ENCODE measurements at places on chromosomes 11 and 22.

DNA sequence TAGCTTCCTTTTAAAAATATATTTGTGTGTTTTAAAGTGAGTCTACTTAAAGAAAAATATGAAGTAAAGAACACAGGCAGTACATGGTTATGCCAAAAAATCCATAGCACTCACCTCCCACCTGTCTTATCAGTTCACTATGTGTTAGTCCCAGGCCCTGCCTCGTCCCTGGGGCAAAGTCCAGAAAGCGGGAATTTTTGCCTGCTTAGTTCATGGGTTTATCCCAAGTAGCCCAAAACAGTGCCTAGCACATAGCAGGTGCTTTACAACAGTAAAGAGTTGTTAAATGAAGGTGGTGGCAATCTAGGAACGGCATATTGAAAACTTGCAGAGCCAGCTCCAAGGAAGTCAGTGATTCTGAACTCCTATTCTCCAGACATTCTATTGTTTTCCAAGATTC lies 154.0 kb downstream of the MN1 start:
- DNase-seq = no peak

- DNase-seq = no peak
Measured at GRCh38 chr11:114448749-114449482, 9.6 kb downstream of the REXO2 start.

DNA sequence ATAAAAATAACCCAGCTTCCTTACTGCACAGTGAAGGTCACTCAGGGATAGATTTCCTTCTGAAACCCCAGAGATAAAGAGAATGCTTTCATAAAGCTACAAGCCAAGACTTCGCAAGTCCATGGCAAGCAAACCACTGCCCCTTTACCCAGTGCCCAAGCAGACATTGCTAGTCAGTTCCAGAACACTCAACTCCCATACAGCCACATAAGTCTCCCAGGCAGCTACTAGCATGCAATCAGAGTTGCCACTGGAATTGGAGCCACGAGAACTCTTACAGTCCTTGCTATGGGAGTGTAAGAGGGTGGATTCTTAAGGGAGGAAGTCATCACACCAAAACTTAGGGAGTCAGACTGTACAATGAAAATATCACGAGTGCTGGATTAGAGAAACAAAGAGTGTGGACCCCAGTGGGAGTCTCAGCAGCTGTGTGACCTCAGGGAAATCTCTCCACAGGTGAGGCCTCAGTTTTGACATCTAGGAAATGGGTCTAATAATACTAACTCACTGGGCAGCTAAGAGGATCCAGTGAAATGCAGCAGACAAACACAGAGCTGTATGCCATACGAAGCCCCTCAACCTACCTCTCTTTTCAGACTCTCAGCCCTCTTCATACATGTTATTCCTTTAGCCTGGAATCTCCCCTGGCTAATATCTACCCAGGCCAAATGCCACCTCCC lies 526.6 kb downstream of the MN1 start:
- DNase-seq = no peak

GRCh38 chr22:37230673-37231405 lies 13.2 kb downstream of the RAC2 start:
- no peak for DNase-seq

- DNase-seq = no peak
Measured at GRCh38 chr11:126474220-126474619, 118.7 kb downstream of the ST3GAL4 start.

- DNase-seq = no peak
Measured at GRCh38 chr11:129067454-129067853, 124.7 kb downstream of the ARHGAP32 start.

DNA sequence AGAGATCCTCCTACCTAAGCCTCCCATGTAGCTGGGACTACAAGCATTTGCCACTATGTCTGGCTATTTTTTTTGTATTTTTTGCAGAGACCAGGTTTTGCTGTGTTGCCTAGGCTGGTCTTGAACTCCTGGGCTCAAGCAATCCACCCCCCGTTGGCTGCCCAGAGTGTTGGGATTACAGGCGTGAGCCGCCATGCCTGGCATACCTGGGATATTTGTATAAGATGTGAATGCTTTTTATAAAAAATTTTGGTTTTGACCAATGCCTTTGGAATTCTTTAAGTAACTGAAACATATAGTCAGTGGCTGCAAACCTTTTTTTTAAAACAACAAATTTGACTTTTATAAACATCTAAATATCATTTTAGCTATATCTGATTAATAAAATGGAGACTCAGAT lies 42.4 kb downstream of the ADAMTS8 start:
- DNase-seq = no peak

GRCh38 chr22:50414476-50415248 lies 60.2 kb downstream of the SBF1 start:
- no peak for DNase-seq

- DNase-seq = no peak
Measured at GRCh38 chr11:81340225-81340624, 1393.4 kb downstream of the FAM181B start.

GRCh38 chr11:130061017-130061416 lies 8.7 kb upstream of the APLP2 start:
- DNase-seq = no peak

DNA sequence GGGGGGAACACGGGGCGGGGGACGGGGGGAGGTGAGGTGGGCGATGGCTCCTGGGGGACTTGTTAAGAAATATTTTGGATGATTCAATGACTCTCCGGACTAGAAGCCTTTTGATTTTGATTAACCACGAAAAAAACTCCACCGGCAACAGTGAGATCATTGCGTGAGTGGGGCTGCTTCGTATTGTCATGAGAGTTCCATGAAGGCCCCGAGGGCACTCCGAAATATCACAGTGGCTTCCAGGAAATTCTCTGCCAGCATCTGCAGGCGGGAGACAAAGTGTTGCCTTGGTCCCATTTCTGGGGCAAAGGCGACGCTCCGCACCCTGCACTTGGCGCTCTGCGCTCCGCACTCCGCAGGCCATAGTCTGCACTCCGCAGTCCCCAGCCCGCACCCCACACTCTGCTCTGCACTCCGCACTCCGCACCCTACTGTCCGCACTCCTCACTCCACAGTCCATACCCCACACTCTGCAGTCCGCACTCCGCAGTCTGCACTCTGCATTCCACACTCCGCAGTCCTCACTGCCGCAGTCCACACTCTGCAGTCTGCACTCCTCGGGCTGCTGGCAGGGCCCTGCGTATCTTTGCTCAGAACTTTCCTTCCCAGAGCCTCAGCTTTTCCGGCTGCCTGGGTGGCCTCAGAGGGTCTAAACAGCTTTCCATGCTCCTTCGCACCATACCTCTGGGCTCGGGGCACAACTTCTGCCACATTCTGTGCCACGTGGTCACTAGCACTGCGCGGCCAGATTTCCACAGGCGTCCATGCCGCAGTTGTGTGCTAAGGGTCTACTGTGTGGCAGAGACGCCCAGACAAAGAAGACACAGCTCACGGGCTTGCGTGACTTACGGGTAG lies 61.1 kb downstream of the LINC01488 start:
- no peak for DNase-seq

- DNase-seq = no peak
Measured at GRCh38 chr11:127259102-127259501, 258.5 kb upstream of the KIRREL3 start.

DNA sequence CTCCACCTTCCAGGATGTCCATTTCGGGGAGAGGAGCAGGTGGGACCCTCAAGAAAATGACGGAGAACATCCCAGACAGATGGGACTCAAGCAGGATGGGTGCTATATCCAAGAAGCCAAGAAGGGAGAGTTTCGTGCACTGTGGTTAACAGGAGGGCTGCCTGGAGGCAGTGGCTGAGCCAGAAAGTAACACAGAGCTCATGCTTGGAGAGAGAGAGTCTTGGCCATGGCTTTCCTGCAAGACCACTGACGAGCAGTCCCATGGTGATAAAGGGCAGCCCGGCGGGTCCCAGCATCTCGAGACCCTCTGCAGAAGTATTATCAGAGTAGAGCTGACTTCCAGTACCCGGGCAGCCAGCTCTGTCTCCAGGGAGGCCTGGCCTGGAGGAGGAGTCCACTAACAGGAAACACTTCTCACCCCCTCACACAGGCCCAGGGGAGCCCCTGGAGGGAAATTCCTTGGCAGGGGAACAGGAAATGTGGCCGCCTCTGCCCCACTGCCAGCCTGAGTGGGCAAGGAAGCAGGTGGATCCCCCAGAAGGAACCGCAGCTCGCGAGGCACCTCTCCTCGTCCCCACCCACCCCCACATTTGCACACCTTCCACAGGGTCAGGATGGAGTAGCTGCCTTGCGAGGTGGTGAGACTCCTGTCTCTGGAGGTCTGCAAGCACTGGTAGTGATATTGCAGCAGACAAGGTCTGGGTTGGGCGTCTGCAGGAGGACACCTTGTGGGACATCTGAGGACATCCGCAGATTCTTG lies 32.2 kb downstream of the CYTH4 start:
- no peak for DNase-seq

DNA sequence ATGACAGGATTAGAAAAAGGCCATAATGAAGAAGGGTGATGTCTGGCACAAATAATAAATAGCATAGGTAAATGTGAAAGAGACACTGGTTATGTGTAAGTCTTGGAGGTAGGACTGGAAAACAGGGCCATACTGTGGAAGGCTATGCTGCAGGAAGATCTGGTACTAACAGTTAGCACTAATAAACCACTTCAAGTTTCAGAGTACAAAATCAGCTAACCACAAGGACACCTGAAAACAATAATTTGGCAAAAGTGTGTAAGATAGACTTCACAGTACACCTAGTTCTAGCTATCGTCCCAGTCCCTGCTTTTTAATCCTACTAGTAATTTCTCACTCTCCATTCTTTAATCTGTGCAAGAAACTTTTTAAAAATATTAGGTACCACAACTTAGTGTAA lies 44.3 kb downstream of the CWF19L2 start:
- no peak for DNase-seq

GRCh38 chr11:1862588-1863351 lies 9.9 kb downstream of the LSP1 start:
- no peak for DNase-seq

- no peak for DNase-seq
Measured at GRCh38 chr22:28942801-28943500, 59.6 kb downstream of the ZNRF3 start.

- no peak for DNase-seq
Measured at GRCh38 chr22:44247346-44247745, 65.4 kb downstream of the SHISAL1 start.

- DNase-seq = no peak
Measured at GRCh38 chr22:36760786-36761185, 15.1 kb downstream of the IFT27 start.

- no peak for DNase-seq
Measured at GRCh38 chr11:123544631-123545375, 109.6 kb downstream of the SCN3B start.

DNA sequence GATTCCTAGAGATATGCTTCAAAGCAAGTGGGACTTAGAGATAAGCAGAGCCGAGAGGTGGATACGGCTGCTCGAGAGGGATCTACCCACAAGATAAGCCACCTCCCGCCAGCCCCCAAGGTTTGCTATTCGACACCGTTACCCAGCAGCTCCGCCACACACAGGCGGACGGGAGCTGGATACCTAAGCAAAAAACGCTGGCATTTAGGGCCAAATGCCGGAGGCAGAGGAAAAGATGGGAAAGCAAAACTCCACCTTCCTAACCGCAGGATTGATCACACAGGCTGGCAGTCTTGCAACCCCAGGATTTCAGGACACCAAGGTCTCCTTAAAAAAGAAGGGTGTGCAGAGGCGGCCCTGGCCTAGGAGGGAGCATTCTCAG lies 709 bp downstream of the FTH1 start:
- DNase-seq = no peak

GRCh38 chr11:122038543-122038942 lies 77.5 kb downstream of the BLID start:
- DNase-seq = no peak

All from GM20000 (cell line).